Stimulated activated CD4-positive, alpha-beta T cell treated with anti-CD3 and anti-CD28 coated beads, Interleukin-1b, Interleukin-23, amount 100 ng/mL, for 4 hours (primary cell): ENCODE measurements at places on chromosomes 2 and 18.

DNA sequence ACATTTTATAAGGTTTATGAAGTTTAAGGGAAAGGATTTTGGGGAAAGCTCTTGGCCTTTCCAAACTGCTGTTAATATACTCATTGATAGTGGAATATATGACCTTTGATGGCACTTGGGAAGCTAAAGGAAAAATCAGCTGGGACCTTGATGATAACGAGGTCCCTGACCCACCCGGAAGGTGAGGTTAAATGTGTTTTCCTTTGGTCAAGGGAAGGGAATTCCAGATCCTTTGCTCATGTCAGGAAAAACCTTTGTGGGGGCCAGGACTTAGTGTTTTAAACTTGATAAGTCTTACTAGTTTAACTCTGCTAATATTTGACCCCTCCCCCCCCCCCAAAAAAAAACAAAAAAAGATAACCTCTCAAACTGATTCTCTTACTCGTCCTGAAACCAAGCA lies 50.7 kb downstream of the CRIM1 start:
- no peak for DNase-seq

DNA sequence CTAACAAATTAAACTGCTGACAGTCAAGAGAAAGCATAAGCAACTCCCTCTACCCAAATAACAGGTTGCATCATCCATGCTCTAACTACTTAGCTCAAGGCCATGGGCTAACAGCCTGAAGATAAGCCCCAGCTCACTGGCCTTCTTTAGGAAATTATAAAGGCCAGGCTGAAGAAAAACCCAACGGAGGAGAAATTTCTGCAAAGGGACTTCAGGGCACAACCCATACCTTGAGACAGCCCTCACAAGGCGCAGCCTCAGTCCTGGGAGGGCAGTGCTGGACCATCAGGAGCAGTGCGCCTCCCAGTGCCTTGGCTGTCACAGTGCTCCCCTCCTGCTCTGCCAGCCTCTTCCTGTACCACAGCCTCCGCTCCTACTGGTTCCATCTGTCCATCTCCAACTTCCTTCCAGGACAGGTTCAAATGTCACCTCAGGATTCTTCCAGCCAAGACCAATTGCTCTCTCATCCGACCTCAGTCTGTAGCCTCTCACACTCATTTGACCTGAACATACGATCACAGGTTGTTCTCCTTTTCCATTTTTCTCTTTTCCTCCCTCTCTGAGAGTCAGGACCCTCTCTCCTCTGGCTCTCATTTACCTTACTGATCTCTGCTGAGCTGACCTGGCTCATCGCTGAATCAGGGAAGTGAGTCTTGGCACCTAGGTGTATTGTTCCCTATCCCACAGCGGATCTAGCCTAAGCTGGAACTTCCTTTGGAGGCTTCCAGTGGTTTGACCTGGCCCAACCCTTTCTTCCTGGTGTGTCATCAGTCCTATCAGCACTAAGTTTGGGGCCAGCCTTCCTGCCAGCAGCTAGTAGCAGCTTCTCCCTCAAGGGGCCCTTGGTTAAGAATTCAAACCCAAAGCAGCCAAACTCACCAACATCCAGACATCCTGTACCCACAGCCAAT lies 1.9 kb downstream of the MCFD2 start:
- no peak for DNase-seq

- DNase-seq = no peak
These were observed 54.8 kb downstream of the TEX51 start for GRCh38 chr2:126953483-126953882.

DNA sequence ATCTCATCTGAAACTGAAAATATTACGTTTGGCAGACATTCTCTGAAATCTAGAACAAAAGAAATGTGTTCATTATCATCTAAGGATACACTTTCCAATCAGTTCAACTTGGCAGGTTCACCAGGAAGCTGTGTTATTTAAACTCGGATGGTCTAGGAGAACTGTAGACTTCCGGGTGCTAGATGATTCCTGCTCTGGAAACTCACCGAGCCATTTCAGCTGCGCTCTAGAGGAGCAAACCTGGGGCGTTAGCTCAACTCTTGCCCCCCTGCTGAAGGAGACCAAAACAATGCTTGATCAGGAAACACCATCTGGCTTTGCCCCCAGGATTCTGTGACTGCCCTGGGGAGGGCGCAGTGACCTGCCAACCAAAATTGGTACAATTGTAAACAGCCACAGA lies 22.9 kb downstream of the MLPH start:
- DNase-seq = no peak

- DNase-seq = no peak
These were observed 154.0 kb upstream of the SMIM21 start for GRCh38 chr18:75581336-75582131.

DNA sequence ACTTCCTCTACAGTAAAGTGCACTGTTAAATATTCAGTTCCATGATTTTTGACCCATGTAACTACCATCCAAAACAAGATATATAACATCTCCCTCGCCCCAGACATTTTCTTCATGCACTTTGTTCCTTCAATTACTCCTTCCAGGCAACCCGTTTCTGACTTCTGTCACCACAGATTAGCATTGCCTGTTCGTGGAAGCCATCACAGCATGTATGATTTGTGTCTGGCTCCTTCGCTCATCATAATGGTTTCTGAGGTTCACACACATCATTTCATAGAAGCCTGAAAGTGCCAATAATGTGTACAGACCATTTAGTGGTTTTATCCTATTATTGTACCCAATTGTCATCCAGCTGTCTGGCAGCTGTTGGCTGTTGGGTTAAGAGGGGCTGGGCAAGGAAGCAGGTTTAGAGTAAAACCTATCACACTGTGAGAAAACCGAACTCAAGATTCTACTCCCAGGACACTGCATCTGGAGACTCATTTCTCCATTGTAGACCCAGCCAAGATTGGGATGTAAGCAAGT lies 16.1 kb downstream of the ARHGAP28 start:
- DNase-seq = no peak

- DNase-seq = no peak
These were observed 73.4 kb downstream of the ZFP36L2 start for GRCh38 chr2:43152741-43153647.

DNA sequence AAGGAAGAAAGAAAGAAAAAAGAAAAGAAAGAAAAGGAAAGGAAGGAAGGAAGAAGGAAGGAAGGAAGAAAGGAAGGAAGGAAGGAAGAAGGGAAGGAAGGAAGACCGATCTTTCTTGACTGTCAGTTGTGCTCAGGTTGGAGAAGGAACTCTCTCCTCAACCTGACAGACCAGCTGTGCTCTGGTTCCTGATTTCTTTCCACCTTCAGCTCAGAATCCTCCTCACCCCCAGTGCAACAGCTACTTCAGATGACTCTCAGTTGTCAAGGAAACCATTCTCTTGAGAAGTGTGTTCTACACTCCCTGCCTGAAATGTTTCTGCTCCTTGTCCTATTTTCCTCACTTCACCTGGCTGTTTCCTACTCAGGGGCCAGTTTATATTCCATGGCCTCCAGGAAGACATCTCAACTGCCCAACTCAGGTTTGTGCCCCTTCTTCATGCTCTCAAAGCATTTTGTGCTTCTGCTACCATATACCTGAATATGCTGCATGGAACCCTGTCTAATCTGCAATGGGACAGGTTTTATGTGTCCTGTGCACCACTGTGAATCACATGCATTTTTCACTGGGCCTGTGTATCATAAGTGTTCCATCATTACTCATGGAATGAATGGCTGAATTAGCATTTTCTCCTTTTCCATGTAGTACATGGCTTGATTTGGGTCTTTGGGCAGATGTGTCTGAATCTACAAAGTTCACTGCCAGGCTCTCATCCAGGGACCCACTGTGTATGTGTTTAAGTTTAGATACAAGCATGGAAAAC lies 32.8 kb upstream of the DOCK10 start:
- DNase-seq = no peak

DNA sequence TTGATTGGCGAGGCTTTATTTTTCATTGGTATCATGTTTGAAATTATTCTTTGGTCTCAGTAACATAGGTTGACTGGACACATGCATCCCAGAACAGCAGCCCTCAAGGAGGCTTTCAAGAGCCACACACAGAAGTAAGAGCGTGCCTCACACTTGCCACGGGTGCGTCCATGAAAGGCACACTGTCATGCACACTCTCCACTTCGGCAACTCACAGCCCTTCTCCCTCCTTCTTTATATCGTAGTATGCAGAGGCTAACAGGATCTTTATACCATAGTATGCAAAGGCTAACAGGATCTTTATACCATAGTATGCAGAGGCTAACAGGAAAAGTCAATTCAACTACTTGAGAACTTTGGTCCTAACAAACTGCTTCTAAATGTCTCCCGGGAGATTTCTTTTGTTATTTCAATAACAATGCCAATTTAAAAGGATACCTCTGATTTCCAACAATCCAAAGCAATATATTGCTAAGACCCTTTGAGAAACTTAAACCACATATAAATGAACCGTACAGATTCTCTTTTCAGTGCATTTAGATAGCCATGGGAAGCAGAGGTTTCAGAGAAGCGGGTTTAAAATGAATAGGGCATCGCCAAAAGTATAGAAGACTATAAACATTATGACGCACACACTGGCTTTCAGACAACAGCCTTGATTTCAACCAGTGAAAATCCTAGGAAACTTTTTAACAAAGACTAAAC lies 26.5 kb upstream of the ZNF516 start:
- no peak for DNase-seq

GRCh38 chr2:20180676-20181648 lies 44.0 kb downstream of the SDC1 start:
- no peak for DNase-seq

GRCh38 chr2:1670636-1671035 lies 73.7 kb downstream of the PXDN start:
- DNase-seq = no peak

GRCh38 chr2:218095853-218096252 lies 26.8 kb downstream of the RUFY4 start:
- DNase-seq = no peak

- no peak for DNase-seq
These were observed 179.0 kb downstream of the SMAD7 start for GRCh38 chr18:48771641-48772375.

- no peak for DNase-seq
These were observed 453.7 kb upstream of the CELF4 start for GRCh38 chr18:38019292-38019691.

- DNase-seq = no peak
These were observed 1267.7 kb upstream of the TMEFF2 start for GRCh38 chr2:193462411-193462810.

- DNase-seq = no peak
These were observed 13.2 kb upstream of the SERTAD2 start for GRCh38 chr2:64666810-64667438.

GRCh38 chr18:76715012-76715610 lies 107.2 kb upstream of the ZNF236 start:
- DNase-seq = no peak

DNA sequence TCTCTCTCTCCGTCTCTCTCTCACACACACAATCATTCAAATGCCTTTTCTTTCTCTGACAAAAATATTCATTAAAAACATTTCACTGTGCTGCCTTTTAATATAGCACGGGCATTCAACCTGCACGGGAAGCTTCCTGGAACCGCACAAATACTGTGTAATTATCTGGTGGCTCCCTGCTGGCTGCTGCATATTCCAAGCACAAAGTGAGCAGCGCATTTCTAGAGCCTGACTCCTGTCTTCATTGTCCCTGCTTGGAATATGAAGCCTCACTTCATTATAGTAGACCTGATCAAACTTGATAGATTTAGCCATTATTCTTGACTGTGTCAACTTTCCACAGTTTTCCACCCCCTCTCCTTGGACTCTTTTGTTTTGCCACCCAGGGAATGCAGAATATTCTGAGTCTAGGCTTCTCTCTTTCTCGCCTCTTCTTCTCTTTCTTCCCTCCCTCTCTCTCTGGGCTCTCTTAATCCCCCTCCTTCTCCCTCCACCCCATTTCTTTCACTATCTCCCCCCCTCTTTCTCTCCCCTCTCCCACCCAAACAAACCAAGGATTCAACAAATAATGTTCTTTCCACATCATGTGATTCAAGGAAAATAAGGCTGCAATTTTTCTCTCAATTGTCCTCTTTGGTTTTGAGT lies 672.1 kb upstream of the FANCL start:
- DNase-seq = no peak

GRCh38 chr2:47654790-47655562 lies 128.0 kb upstream of the MSH6 start:
- no peak for DNase-seq

DNA sequence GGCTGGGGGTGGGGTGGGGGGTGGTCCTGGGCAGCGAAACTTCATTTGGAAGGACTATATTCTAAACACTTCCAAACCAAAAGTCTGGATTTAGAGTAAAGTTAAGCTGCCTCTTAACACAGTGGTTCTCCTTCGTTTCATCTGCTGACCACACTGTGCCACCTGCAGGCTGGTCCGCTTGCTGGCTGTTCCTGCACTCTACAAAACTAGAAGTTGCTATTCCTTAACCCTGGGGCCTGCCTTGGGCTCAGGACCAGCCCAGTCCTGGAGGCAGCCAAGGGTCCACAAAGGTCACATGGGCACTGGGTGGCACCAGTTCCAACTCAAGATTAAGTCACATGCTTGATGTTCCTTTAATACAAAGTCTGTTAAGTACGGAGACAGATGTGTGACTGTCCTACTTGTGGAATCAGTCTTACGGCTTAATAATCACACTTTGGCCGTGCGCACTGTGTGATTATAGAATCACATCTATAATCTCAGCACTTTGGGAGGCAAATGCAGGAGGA lies 195.4 kb downstream of the FAM210A start:
- DNase-seq = no peak

- no peak for DNase-seq
These were observed 24.5 kb downstream of the PLEKHM3 start for GRCh38 chr2:208000701-208001395.

GRCh38 chr2:77631007-77631406 lies 108.8 kb upstream of the LRRTM4 start:
- no peak for DNase-seq

- DNase-seq = no peak
These were observed 58.1 kb downstream of the SERTAD2 start for GRCh38 chr2:64595397-64596176.

GRCh38 chr2:127217470-127218325 lies 2.4 kb downstream of the CYP27C1 start:
- DNase-seq = no peak

DNA sequence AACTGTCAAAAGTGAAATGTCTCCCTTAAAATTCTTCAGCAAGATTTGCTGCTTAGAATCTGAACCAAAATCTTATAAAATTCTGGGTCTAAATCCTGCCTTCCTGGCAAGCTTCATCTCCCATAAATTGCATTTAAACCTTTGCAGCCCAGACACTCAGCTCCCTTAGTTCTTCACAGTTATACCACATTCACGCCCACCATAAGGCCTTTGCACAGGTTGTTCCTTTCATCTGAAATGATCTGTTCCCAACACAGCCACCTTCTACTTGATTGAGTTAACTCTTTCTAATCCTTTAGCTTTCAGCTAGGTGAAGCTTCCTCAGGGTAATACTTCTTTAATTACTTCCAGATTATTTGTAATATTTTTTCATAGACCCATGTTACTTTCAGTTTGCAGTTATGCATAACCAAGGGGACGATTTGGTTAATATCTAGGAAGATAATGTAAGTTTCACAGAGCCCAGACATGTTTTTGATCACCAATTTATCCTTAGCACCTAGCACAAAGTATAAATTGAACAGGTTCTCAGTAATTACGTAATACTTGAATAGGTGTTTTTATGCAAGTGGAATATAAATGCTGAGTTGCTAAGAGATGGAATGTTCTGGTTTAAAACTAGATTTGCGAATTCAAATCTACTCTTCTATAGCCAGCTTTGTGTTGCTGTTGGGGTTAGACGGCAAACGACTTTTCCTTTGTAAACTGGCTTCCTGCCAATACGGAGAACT lies 779.7 kb upstream of the PKDCC start:
- no peak for DNase-seq

GRCh38 chr2:8469709-8470493 lies 212.0 kb upstream of the ID2 start:
- no peak for DNase-seq

- DNase-seq = no peak
These were observed 709.6 kb downstream of the SOCS6 start for GRCh38 chr18:70998490-70998889.

GRCh38 chr2:73068147-73068546 lies 3.4 kb downstream of the SFXN5 start:
- DNase-seq = no peak
